Amniotic stem cell (primary cell): ENCODE measurements at places on chromosomes 1 and 21.
A peak's percentile ranks its signal among the peaks of the same experiment; 100 is the strongest.

DNA sequence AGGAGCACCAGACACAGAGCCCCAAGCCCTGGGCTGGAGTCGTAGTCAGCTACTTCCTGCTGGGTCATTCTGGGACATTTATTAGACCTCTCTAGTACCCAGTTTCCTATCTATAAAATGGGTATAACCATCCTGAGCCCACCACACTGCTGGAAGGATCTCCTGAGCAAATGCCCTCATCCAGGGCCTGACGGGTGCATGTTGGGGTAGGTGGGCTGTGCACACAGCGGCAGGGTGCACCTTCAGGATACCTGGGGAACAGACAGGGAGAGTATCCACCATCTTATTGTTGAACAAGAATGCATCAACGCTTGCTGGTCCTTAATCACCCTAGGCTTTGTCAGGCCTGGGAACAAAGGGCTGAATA, 191.0 kb downstream of the HIVEP3 start:
- DNase-seq = no peak

- DNase-seq = no peak
Measured at GRCh38 chr21:36656138-36656537, 42.8 kb upstream of the SIM2 start.

DNA sequence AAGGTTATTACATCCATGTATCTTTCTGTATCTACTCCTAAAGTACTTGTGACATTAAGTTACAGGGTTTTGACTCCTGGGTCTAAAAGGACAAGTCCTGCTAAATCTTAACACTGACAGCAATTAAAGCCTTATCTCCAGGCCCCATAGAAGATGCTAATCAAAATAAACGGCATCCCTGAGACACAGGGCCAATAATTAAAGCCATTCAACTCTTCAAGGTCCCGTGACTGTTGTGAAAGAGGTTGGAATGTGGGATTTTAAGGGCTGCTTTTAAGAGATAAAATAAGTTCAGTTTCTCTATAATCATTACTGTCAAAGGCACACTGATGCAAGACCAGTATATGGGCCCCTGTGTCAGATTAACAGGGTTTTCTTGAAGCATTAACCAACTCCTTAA, 8.3 kb downstream of the DNAI4 start:
- no peak for DNase-seq

GRCh38 chr1:58979086-58979485, 195.2 kb upstream of the JUN start:
- no peak for DNase-seq

- peak; percentile 64 for DNase-seq
Measured at GRCh38 chr1:97849345-97850340, 71.2 kb downstream of the DPYD start.

DNA sequence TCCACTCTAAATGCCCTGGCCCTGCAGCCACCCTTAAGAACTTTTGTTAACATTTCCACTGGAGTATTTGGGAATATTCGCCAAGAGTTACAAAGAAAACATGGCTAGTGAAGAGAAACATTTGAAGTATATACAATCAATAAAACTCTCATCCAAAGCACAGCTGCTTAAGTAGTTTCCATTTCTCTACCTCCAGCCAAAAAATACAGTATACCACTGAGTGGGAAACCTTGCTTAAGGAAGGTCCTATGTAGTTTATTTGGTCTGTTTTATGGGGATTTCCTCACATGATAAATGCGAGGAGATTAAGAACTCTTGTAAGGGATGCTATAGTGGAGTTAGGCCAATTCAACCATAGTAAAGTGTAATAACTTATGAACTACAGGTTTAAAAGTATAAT, 382.5 kb downstream of the NEGR1 start:
- DNase-seq = no peak

GRCh38 chr1:67888216-67889106, 55.2 kb upstream of the GNG12 start:
- no peak for DNase-seq

- DNase-seq = no peak
Measured at GRCh38 chr1:37028981-37029617, 5.2 kb downstream of the GRIK3 start.

- no peak for DNase-seq
Measured at GRCh38 chr1:116154536-116154935, 43.3 kb downstream of the MAB21L3 start.

GRCh38 chr1:37513795-37514349, 694 bp downstream of the MEAF6 start:
- DNase-seq = no peak

DNA sequence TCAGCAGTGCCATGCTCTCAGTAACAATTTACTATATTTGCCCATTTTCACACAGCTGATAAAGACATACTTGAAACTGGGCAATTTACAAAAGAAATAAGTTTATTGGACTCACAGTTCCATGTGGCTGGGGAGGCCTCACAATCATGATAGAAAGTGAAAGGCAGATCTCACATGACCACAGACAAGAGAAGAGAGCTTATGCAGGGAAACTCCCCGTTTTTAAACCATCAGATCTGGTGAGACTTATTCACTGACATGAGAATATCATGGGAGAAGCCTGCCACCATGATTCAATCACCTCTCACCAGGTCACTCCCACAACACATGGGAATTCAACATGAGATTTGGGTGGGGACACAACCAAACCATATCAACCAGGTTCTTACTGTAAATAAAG, 112.1 kb upstream of the C1orf87 start:
- no peak for DNase-seq

GRCh38 chr1:61925591-61926298, 183.5 kb downstream of the PATJ start:
- DNase-seq = no peak

DNA sequence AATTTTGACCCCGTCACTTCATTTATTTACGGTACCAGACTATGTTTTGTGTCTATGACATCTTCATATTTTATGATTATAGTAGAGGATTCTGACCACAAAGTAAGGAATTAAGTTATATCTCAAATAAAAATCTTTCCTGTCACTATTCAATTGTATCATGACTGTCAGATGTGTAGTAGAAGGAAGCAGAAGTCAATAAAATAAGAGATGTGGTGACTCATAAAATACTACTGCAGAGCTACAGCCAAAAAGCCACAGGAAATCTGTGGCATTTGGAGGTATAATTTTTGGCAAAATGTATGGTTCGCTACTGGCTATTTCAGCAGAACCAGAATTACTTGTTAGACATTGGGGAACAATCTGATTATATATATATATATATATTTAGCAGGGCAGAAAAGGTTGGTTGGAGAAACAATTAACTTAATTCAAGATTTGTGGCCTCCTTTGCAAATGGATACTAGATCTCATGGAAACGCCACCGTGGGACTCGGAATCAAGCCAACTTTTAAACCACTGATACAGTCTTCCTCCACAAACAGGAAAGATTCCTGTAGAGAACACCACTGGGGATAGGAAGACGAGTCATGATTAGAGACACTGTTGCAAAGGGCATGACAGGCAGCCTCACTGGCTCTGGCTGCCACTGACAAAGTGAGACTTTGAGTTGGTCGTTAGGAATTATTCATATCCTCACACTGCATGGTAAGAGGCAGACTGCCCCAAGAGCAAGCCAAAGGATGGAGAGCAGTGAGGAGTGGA, 5.1 kb downstream of the FCRL2 start:
- no peak for DNase-seq

DNA sequence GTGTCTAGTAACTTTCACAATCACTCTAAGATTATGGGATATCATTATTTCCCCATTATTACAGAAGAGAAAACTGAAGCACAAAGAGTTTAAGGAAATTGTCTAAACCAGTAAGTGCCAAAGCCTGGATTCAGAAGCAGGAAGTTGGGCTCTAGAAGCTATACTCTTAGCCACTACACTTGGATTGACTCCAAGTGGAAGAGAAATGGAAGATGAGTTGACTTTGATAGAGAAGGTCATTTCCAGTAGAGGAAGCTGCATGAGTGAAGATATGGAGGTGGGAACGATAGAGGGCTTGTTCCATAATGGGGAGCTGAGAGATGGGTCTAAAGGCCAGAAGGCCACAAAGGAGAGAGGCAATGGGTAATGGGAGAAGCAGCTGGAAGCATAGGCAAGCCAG, 11.7 kb upstream of the TDRD10 start:
- no peak for DNase-seq

GRCh38 chr1:6028042-6028850, 17.4 kb upstream of the KCNAB2 start:
- DNase-seq = no peak

GRCh38 chr1:6276811-6277555, 16.1 kb upstream of the GPR153 start:
- no peak for DNase-seq

- no peak for DNase-seq
Measured at GRCh38 chr1:70486676-70487458, 75.8 kb downstream of the CTH start.

- no peak for DNase-seq
Measured at GRCh38 chr1:67584938-67585337, 100.1 kb upstream of the GADD45A start.

DNA sequence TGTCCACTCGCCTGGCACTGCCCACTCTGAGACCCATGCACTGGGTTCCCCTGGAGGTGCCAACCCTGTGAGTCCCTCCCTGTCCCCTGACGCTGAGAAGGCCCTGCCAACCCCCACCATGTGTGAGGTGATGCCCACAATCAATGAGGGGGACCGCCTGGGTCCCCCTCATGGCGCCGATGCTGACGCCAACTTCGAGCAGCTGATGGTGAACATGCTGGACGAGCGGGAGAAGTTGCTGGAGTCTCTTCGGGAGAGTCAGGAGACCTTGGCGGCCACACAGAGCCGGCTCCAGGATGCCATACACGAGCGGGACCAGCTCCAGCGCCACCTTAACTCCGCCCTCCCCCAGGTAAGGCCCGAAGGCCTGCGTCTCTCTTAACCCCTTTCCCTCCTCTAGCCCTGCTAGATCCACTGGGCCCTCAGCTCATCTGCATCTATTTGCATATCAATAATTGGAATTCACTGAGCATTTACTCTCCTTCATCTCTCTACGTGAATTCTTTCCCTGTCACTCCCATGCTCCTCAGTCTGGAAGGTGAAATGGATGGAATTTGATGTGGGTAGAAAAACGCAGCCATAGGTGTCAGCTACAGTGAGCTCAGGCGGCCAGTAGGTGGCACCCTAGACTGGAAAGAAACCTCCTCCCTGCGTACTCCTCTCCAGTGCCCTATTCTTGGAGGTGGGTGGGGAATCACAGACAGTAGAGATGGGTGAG, 12.8 kb downstream of the PPFIA4 start:
- peak; percentile 42 for DNase-seq

DNA sequence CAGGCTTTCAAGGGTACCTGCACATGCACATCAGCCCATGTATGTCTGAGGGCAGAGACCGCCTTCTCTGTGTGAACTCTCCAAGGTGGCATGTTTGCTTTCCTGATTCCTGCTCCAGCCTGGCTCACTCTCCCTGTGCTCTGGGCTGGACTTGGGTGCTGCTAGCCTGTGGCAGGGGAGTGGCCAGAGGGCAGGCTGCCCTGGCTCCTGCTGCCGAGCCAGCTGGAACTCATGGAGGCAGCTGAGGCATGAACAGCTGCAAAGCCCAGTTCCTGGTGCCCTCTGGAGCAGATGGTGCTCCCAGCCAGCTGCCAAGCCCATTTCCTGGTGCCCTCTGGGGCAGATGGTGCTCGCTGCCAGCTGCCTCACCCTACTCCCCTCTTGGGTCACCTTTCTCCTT, 7.6 kb downstream of the UBL4B start:
- no peak for DNase-seq

DNA sequence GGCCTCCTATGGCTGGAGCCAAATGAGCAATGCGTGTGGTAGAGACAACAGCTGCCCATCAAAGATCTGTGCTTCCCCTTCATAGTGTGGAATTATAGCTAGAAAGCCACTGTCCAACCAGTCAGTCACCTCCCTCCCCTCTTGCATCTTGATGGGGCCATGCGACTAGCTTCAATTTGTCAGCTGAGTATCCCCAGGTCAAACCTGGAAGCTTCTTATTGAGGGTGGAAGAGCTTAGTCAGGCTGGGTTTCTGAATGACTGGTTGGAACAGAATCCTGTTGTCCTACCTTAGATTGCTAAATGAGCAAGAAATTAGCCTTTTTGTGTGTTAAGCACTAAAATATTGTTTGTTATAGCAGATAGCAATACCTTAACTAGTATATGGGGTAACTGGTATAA, 625.4 kb downstream of the PTPRC start:
- no peak for DNase-seq
